ENCODE measurements at places on chromosomes 7 and 10.

- no peak for DNase-seq
Measured at GRCh38 chr7:129435414-129435829, 1.2 kb downstream of the STRIP2 start.

- no peak for DNase-seq
Measured at GRCh38 chr7:106010331-106010730, 47.3 kb downstream of the CDHR3 start.

DNA sequence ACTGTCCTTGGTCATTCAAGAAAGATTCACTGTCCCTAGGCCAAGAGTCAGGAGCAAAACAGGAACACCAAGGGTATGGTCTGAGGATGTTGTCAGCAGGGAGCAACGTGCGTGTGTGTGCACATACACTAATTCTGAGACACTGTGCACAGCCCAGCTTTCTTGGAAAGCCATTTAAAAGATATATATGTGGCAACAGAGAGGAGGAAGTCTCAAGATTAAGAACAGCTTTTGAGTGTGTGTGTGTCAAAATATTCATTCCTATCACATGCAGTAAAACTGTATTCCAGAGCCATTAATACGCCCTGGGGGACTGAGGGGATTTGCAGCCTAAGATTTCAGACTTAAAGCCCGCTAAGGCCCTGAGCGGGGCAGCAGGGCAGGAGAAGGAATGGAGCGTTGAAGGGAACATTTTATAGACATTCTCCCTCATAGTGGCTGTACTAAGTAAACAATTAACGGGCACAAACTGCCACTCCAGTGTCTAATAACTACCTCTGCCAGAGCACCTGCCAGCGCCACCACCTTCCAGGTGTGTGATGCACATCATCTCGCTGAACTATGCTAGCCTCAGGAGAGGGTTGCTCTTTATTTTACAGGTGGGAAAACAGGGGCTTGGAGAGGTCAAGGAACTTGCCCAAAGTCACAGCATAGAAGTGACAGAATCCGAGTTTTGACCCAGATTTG is 2.0 kb downstream of the NOD1 start:
- DNase-seq, result no peak

GRCh38 chr7:78039790-78040776 is 241.5 kb downstream of the PHTF2 start:
- peak; percentile 19 for DNase-seq

DNA sequence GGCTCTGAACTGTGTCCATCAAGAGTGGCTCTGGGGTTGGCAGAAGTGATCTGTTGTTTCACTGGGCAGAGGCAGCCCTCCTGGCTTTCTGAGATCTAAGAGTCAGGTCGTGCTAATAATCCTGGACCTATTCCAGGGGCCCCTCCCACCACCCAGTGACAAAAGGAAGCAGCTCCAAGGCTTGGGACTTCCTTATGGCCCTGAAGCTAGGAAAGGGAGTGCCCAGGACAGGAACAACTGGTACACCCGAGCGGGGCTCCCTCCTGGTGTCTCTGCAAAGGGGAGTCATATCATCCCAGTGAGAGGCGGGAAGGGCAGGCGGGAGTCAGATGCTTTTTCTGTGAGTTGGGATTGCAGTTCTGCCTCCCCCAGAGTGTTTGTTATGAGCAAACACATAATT is 32.3 kb downstream of the RPS24 start:
- no peak for DNase-seq

- DNase-seq, result no peak
Measured at GRCh38 chr10:127151541-127151940, 44.9 kb downstream of the INSYN2A start.

DNA sequence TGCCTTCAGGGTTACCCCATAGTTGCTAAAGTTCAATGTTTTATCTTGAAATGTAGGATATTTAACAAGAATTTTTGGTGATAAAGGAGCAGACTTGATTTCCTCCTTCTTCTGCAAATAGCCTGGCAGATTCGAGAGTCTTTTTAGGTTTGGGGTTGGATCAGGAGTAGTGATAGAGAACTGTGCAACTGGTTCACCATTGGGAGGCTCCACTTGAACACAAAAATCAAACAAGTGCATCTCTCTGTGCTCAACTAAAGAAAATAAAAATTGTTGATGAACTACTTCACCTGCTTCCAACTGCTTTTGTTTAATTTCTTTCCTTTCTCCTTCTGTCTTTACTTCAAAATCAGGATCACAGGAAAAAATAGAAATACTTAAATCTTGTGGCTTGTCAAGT is 58.5 kb downstream of the MACC1 start:
- DNase-seq, result no peak

DNA sequence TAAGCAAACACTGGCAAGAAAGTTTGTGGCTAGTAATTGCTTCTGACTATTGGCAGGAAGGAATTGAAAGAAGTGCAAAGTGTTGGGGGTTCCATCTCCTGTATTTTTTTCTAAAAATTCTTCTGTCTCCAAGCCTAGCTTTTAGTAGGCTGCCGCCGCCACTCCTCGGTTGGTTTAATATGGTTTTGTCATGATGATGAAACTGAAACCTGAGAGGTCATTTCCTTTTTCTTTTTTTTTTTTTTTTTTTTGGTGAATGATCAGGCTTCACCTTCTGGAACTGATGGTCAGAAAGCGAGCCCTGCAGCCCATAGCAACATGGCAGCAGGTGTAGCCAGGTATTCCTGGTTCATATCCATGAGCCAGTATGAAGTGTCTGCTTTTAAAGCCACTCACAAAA is 75.3 kb upstream of the AGBL3 start:
- no peak for DNase-seq

DNA sequence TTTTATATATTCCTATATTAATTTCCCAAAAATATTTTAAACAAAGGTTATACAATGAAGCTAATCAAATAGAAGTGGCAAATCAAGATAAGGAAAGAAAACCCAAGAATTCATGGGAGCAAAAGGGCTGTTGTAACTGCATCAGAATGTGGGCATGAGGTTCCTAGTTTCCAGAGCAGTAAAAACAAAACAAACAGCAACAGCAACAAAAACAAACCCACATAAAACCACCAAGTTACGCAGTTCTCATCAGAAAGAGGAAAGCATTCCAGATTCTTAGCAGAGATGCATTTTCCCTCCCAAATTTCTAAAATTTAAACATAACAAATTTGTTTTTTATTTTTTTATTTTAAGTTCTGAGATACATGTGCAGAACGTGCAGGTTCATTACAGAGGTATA is 34.8 kb upstream of the MSMB start:
- DNase-seq, result no peak

DNA sequence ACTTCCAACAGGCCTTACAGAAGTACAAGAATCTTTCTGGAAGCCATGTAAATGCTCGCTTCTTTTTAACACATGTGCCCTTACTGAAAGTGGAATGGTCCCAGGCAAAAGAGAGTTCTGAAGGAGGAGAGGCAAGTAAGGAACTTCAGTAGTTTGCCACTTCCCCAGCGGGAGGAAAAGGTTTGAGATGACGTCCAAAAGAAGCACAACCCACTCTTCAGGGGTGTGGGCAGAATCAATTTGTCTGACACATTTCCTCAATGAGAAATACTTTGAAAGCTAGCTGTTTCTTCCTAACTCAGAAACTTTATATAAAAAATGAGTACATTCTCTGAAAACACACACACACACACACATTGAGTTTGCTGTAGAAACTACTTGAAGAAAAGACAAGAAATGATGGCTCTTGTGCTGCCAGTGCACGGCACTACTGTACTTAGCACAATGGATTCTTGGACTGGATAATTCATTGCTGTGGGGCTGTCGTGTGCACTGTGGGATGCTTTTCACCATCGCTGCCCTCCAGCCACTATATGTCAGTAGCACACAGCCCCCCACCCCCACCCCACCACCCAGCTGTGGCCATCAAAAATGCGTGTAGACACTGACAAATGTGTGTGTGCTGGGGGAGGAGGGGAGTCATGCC is 183.0 kb downstream of the SRPK2 start:
- DNase-seq, result no peak

- no peak for DNase-seq
Measured at GRCh38 chr7:131627735-131628190, 71.3 kb upstream of the PODXL start.

- no peak for DNase-seq
Measured at GRCh38 chr10:98466861-98467505, 20.2 kb upstream of the HPS1 start.

DNA sequence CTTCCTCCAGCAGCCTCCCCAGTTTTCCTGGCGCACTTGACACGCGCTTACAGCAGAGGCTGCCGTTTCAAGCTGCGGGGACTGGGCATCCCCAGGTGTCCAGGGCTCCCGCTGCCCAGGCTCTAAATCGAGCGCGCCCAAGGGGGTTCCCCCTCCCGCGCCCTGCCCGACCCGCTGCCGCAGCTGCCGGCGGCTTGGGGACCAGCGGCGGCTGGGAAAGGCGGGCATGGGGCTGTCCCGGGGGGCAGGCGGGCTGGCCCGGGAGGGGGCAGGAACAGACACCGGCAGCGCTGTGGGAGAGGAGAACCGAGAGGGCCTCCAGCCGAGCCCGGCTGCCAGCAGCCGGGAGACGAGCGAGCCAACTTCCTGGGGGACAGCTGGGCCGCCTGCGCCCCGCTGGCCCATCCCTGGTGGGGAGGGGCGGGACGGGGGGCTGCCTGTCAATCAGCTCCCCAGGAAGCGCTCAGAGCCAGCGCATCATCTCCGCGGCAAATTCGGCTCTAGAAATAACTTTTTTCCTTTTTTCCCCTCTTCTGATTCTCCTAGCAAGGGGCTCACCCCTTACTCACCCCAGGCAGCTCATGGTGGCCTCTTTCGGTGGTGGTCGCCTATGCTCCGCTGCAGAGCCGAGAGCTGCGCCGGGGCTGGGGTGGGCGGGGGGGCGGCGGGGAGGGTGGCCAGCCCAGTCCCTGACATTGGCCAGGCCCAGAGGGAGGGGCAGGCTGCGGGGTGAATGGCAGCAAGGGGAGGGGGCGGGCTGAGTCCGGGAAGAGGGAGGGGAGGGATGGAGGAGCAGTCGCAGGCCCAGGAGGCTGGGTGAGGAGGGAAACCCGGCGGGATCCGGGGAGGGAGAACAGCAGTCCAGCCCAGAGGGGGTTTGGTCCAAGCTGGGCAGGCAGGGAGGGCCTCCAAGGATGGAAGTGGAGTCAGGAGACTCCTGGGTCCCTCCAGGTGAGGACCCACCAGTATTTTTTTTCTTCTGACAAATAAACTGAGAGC is 14.7 kb downstream of the GRID2IP start:
- no peak for DNase-seq

DNA sequence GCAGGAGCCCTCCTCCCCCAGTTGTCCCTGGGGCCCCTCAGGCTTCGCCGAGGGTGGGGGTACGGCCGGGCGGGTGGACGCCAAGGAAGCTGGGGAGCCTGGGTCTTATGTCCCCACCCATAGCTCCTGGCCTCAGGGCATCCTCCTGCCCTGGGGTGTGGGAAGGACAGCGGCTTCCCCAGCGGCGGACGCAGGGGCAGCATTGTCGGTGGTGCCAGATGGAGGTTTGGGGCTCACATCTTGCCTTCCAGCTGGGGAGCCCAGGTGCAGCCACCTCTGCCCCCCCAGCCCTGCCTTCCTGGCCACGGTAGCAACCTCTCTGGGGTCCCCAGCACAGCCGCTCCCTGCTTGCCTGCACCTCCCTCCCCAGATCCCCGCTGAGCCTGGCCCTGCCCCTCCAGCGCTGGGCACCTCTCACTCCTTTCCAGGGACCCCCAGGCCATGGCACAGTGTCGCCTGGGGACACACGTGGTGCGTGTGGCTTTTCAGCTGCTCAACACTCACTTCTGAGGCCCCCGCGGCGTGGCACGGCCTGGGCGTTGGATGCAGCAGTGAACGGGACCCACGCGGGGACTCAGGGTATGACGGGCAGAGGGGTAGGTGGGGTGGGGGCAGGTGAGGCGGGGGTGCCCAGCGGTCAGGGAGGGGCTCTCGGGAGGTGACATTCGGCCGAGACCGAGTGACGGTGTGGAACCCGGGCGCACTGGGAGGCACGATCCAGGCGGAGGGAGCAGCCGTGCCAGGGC is 53.1 kb downstream of the UNCX start:
- no peak for DNase-seq

- DNase-seq, result no peak
Measured at GRCh38 chr7:66634816-66635215, 6.1 kb downstream of the KCTD7 start.

- peak; percentile 59 for DNase-seq
Measured at GRCh38 chr10:1050554-1050953, 1.6 kb upstream of the IDI1 start.

DNA sequence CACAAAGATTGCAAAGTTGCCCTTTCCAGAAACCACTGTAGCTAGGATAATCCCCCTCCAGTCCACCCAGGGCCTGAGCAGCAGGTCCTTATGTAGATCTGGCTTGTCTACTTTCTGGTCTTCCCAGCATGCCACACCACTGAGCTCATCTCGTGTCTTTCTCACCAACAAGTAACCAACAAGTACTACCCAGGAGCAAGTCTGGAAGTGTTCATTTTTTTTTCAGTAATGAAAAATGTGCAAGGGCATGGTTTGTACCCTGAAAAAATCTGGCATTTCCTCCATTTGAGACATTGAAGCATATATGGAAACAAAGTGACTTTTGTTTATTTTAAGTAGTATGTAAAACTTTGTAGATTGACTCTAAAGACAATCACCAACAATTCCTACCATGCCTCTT is 120.8 kb downstream of the INHBA start:
- DNase-seq, result no peak

DNA sequence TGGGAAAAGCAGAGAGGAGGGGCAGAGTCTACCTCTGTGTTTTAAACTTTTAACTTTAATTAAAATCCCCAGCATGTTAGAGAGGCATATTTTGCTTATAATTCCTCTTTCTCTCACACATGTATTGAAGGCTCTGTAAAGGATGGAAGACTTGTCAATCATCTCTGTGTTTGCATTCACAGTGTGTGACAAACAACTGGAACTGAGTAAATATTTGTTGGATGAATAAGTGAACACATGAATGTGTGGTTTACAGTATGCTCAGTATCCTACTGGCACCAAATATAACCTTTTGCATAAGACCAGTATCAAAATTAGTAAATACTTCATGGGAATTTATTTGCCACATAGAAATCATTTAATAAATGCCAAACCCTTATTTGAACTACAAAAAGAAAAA is 829.0 kb downstream of the GRID1 start:
- no peak for DNase-seq

DNA sequence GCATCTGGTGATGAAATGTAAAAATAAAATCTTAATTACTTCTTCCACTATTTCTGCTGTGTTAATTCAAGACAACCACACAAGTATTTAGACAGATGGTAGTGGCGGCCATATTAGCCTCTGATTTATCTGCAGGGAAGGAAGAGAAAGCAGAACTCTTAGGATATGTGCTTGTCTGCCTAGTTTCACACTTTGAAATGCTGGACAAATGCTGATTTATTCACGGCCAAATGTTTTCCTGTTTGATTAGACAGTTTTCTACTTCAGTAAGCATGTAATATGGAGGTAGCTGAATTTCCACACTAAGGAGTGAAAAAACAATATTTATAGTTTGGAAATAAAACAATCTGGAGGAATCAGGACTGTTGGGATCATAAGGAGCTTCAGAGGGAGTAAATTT is 158.1 kb downstream of the AGMO start:
- DNase-seq, result no peak

- no peak for DNase-seq
Measured at GRCh38 chr7:115008465-115009114, 86.7 kb downstream of the MDFIC start.

Data from CD4-positive, alpha-beta T cell treated with Interleukin-1 beta for 1 hour (primary cell).